DMS79 treated with DMSO at 0.1 percent for 48 hours (cell line): ENCODE measurements at places on chromosomes 7 and 10.

DNA sequence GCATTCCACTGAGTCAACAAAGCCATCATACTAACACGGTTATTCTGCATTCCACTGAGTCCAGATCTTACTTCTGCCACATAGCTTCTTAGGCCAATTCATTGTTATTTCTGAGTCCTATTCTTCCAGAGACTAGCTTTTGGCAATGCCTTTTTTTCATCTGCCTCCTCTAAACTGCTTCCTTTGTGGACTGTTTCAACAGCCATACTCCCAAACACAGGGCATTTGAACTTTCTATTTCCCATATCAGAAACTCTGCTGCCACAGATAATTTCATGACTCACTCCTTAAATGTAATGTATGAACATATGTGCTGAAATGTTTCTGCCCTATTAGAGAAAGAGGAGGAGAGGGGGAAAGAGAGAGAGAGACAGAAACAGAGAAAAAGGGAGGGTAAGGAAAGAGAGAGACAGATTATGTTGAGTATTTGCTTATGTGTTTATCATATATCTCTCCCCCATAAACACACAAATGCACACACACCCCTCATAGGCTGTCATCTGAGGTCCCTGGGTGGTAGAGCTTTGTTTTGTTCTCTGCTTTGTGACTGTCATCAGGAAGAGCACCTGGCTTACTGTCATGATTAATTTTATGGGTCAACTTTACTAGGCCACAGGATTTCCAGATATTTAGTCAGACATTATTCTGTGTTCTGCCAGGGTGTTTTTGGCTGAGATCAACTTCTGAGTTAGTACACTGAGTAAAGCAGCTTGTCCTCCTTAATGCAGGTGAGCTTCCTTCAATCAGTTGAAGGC lies 308.0 kb upstream of the KCND2 start:
- DNase-seq, result no peak

GRCh38 chr10:91700788-91701444 lies 68.0 kb upstream of the PPP1R3C start:
- DNase-seq, result no peak

DNA sequence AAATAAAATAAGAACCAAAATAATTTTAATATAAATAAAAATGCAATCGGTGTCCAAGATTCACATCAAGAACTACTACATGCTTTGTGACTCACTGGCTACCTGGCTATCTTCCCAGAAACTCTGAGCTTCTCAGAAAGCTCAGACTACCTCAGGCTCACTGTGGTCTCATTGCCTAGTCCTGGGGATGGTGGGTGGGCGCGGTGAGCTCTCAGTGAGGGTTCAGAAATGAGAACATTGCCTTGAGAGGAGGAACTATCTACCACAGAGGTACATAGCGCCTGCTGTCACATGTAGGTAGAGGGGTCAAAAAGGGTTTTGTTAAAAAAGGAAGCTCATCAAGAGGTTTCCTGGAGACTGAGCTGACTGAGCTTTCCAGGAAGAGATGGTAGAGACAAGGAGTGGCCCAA lies 108.0 kb downstream of the WDFY4 start:
- no peak for DNase-seq

GRCh38 chr10:112585960-112586359 lies 138.9 kb downstream of the VTI1A start:
- no peak for DNase-seq

DNA sequence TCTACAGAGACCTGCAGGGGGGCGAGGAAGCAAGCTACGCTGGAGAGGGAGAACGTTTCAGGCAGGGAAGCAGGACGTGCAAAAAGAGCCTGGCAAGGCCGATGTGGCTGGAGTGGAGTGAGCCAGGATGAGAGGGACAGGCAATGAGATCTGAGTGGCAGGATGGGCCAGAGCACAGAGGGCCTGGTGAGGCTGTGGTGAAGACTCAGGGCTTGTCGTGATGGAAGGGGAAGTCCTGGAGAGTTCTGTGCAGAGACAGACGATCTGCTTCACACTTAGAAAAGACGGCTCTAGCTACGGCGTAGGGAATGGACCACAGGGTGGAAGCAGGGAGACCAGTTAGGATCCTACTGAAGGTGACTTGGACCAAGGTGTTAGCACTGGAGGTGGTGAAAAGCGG lies 87.0 kb downstream of the SH3PXD2A start:
- no peak for DNase-seq

DNA sequence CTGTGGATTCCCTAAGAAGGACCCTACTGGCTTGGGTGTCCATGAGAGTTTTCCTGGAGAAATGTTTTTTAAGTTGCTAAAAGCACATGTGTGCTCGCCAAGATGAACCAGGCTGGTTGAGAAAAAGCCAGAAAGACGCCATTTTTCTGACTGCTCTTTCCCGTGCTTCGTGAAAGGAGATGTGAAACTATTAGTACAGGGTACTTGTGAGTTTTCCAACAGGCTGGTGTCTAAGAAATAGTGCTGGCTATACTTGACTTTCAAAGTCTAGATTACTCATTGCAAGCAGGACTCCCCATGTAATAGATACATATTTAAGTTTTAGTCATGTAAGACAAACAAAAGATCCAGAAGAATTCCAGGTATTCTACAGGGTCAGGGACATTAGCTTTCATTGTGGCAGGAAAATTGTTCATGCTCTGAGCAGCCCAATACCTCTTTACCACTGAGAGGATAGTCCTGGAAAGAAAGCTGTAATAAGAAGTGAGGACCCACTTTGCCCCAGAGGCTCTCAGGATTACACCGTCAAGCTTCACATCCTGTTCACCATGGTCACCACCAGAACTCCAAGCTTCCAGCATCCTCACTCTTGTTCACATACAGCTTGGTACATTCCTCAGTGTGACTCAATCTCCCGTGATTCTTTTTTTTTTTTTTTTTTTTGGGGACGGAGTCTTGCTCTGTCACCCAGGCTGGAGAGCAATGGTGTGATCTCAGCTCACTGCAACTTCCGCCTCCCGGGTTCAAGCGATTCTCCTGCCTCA lies 43.8 kb upstream of the ICA1 start:
- DNase-seq, result no peak
